Activated CD4-positive, alpha-beta T cell treated with anti-CD3 and anti-CD28 coated beads, Interleukin-10, Interleukin-2, amounts not matched to agents 100 ng/mL and 50 ng/mL, durations not matched to agents 16 hours and 8 hours (primary cell): ENCODE measurements at places on chromosomes 7 and 10.

GRCh38 chr10:26334232-26334931 lies 103.8 kb upstream of the APBB1IP start:
- no peak for DNase-seq

GRCh38 chr7:99105756-99106155 lies 38.2 kb downstream of the SMURF1 start:
- DNase-seq: no peak

DNA sequence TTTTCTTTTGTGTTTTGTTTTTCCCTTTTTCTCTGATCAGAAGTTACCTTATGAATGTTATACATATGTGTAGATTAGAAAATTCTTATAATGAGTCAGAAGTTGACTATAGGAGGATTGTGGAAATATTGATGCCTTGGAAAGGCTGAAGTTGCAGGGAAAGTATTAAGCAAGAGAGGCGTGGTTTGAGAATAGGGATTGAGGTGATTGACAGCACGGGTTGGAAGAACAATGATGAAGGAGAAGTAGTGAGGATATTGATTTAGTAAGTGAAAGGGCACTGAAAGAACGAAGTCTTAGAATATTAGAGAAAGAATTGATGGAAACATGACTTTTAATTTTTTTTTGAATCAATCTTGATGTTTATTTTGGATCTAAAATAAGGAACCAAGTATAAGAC lies 176.0 kb downstream of the EXOC4 start:
- DNase-seq: no peak

GRCh38 chr10:86592413-86592812 lies 61.9 kb upstream of the OPN4 start:
- no peak for DNase-seq

- no peak for DNase-seq
These were observed 16.1 kb downstream of the PAPOLB start for GRCh38 chr7:4845740-4846142.

GRCh38 chr10:119549247-119549999 lies 6.9 kb upstream of the RGS10 start:
- DNase-seq: no peak

DNA sequence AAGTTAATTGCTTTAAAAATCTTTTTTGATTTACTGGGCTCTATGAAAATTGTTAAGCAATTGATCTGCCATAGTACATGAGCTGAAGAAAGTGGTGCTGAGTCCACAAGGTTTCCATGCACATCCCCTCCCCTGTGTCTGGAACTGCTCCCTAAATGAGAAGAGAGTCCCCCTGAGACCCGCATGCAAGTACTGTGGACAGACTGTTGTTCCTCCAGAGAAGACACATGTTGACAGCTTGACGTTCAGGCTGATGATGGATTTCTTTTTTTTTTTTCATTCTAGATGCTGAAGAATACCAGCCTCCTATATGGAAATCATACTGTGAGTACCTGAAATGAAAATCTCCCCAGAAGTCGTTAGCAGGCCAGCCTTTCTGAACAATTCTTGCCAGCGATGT lies 159.8 kb downstream of the CHN2 start:
- DNase-seq: no peak

GRCh38 chr7:70346844-70347462 lies 748.7 kb downstream of the AUTS2 start:
- DNase-seq: peak; percentile 22

DNA sequence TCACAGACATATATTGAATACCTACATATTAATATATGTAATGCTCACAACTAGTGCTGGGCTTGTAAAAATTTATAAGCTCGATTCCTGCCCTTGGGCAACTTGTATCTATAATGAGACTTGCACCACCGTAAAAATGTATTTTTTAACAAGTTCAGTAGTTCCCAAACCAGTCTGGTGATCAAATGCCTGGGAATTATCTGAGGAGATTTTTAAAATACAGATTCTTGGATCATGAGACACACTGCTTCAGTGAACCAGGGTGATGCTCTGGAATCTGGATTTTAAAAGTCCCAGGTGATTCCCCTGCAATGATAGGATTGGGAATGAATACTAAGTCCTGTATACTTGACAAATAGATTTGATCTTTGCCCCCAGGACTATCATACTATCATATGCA lies 4.3 kb upstream of the MICU1 start:
- DNase-seq: no peak

DNA sequence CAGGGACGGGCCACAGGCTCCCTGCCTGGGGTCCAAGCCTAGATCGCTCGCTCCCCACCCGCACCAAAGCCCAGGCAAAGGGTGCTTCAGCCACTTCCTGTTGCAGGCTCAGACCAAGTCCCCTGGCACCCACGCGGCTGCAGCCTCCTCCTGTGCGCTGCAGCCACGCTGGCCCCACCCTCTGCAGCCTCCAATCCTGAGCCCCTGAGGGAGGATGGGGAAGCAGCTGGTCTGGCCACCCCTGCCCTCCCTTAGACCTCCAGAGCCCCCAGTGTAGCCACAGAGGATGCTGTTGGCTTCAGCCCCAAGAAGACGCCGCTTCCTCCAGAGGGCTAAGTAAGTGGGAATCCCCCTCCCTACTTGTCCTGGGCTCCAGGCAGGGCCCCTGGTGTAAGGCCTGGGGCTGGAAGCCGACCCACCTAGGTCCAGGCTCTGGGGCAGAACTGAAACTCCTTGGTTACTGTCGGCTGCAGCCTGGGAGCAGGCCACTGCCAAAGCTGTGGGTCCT lies 9.4 kb downstream of the LIMK1 start:
- no peak for DNase-seq

DNA sequence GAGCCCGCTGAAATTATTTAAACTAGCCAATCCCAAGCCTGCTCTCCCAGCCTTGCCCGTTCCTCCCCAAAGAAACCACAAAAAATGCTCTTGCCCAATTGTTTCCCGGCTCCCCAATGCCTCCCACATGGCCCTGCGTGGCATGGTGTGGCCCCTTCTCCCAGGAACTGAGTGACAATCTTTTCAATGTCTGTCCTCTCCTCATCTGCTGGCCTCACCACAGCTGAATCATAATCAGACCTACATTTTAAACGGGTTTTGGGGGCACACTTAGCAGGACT lies 201.5 kb downstream of the PRPF18 start:
- DNase-seq: no peak
